ENCODE measurements at places on chromosomes 12 and 14.

DNA sequence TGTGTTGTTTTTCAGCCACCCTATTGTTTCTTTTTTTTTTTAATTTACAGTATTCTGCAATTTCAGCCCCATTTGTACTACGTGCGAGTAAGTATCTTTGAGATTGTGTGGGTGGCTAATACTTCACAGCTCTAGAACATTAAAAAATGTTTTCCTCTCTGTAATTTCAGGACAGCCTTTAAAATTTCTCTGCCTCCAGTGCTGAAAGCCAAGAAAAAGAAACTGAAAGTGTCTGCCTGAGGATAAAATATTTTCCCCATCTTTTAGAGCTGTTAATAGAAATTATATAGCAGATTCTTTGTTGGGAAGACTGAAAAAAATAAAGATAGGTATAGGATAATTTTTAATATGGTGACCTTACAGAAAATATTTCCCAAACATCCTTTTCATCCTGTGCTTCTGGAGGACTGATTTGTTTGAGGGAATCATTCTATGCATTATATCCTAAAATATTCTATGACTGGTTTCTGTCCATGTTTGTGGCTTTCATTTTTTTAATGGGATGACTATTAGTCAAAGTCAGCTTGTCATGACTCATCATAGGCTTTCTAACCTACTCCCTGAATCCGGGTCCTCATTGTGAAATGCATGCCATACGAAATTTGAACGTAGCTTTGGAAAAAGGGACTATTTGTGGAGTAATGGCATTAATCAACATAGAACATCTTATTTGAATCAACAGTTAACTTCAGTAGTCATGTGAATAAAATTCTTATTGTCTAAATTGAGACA lies 10.8 kb upstream of the TCTN2 start:
- no peak for DNase-seq

DNA sequence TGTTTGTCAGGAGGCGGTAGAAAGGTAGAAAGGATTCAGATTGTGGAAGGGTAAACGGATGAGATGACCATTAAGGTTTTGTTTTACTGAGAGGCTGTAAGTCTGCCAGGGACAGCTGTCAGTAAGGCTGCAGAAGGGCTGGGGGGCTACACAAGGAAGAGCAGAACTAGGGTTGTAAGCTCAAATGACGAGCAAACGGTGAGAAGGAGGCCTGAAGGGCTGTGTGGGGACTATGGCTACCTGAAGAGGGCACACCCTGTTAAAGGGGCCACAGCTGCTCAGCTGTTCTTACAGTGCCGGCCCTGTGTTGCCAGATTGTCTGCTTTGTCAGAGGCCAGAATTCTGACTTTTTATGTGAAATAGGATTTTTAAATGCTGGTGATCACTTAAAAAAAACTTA lies 19.1 kb downstream of the VASH1 start:
- DNase-seq = no peak

DNA sequence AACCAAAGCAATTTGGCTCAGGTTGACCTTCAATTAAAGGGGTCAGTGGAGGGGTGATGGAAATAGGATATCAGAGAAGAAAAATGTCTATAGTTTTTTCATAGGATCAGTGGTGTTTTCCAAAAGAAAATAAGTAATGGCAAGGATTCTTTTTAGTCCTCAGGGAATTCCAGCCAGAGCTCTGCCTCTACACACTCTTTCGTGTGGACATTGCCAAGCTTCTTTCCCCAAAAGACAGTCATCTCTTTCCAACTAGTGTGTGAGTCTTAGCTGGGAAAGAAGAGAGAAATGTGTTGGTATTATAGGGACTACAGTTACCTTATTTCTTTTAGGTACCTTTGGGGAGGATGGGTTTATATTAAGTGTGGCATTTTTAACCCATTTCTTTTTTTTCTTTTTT lies 46.5 kb downstream of the RBMS2 start:
- no peak for DNase-seq

- no peak for DNase-seq
Measured at GRCh38 chr14:58258156-58258555, 13.5 kb downstream of the PSMA3 start.

GRCh38 chr14:78202976-78203375 lies 32.8 kb downstream of the NRXN3 start:
- no peak for DNase-seq

DNA sequence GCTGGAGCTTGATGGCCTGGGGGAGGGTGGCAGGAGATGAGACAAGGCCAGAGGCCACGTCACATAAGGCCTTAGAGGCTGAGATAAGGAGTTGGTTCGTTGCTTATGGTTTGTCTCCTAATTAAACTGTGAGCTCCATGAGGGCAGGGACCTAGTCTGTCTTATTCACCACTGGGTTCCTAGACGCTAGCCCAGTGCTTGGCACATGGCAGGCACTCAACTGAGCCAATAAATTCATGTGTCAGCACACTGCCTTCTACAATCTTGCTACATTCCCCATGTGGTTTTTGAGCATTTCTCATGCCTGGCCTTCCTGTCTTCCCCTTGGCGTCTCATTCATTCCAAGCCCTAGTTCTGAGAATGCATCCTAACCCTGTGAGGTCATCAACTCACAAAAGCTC lies 92.5 kb upstream of the MED13L start:
- DNase-seq = no peak

GRCh38 chr12:30525171-30525570 lies 170.5 kb downstream of the IPO8 start:
- DNase-seq = no peak
